Activated T-helper 1 cell treated with Interleukin-2 at 50 U/mL for 16 hours (primary cell): ENCODE measurements at places on chromosomes 2 and 18.

- DNase-seq: no peak
These were observed 259.7 kb downstream of the CDH19 start for GRCh38 chr18:66344227-66344626.

- no peak for DNase-seq
These were observed 52.5 kb downstream of the ZNF516 start for GRCh38 chr18:76442413-76443171.

GRCh38 chr2:235532307-235532706 is 38.5 kb downstream of the AGAP1 start:
- DNase-seq: no peak

- DNase-seq: no peak
These were observed 486 bp upstream of the GPR39 start for GRCh38 chr2:132415915-132416722.

DNA sequence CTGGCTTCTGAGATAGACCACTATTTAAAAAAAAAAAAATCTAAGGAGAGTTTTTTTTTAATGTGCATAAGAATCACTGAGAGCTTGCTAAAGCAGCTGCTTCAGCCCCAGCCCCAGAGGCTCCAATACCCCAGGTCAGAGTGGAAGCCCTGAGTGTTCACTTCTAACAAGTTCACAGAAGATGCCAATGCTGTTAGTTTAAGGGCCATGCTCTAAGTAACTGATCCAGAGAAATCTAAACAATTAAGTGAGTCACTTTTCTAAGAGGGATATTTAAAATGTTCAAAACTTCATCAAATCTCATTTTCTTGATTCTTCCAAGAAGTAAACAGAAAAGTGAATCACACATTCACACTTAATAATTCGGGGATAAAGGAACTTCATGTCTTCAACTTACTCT is 126.4 kb upstream of the CD226 start:
- DNase-seq: no peak

DNA sequence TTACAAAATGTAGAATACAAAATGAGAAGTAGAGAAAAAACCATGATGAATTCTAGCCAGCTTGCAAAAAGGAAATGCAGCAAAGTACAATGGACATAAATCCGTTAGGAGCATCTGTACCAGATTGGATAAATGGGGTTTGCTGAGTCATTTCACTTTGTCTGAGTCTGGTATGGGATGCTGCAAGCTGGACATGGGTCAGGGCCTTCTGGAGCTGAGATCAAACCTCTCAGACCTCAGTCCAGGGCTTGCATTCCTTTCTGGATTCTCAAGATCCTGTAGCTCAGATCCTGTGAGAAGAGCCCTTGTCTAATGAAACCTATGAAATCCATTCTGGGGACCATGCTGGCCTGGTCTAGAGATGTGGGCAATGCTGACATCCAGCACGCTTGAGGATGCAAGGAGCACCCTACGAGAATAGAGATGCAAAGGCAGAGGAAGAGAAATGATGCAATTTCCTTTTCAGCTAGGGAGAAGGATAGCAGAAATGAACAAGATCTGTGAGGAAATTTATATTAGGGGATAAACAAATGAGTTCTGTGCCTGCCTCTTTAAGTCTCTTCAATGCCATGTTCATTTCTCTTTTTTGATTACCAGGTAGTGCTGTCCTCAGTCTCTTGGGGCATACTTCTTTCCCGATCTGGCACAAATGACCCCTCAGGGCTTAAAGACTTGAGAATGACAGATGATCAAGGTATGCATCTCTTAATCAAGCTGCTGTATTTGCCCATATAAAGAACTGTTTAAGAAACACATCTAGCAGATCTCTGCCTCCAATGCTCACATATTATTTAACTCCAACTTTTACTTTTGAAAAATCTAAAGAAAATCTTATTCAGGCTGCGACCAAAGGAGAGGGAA is 230.4 kb downstream of the MEIS1 start:
- no peak for DNase-seq
